Spleen (tissue), 13 donors: ENCODE measurements at places on chromosomes 11 and 22. TPM values are rescaled to one million over a fixed set of nuclear protein-coding genes. Genes with fewer than 3 reads are reported as not detected.

FLRT1 gene
- polyA plus RNA-seq, result 0.03 TPM

RCOR2 gene
- 0.18 TPM for polyA plus RNA-seq

ARVCF gene
- 10.4 TPM for polyA plus RNA-seq

CALCA gene
- polyA plus RNA-seq, result 2.2 TPM

PACSIN3 gene
- polyA plus RNA-seq, result 3.5 TPM

AIFM3 gene
- polyA plus RNA-seq, result 6.0 TPM

CHID1 gene
- polyA plus RNA-seq, result 39.3 TPM

LYVE1 gene
- 20.2 TPM for polyA plus RNA-seq
